ENCODE measurements at places on chromosomes 7 and 10.

DNA sequence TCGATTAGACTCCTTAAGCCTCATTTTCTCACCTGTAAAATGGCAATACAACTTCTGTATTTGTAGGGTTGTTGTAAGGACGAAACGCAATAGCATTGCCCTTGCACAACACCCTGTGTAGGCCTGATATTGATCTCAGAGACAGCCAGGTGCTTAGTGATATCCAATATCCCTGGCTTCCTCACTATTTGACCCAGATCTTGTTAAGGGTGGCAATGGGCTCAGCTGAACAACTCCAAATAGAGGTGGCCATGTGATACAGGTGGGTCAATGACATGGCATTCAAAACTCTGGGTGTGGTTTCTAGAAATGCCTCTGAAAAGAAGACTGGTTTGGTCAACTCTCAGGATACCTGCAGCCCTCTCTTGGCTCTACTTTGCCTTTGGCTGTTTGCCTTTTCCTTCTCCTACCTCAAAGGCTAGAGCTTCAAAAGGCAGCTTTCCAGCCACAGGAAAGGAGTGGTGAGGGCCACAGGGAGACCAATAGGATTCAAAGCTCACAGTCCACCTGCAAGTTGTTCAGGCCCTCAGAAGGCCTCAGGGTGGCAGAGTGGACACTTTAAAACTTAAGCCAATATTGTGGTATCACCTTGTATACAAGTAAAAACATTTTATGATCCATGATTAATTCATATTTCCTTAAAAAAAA lies 14.9 kb upstream of the GATAD1 start:
- no peak for DNase-seq

GRCh38 chr10:21172930-21173801 lies 276.1 kb upstream of the NEBL start:
- DNase-seq: no peak

DNA sequence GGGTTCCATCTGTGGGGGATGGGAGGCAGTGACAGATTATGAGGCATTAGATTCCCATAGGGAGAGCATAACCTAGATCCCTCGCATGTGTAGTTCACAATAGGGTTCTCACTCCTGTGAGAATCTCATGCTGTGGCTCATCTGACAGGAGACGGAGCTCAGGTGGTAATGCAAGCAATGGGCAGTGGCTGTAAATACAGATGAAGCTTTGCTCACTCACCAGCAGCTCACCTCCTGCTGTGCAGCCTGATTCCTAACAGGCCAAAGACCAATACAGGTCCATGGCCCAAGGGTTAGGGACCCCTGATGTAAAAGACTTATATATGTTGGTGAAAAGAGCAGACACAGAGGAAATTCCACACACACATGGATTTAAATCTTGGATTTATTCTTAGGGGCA lies 370.2 kb downstream of the NRG3 start:
- DNase-seq: no peak

DNA sequence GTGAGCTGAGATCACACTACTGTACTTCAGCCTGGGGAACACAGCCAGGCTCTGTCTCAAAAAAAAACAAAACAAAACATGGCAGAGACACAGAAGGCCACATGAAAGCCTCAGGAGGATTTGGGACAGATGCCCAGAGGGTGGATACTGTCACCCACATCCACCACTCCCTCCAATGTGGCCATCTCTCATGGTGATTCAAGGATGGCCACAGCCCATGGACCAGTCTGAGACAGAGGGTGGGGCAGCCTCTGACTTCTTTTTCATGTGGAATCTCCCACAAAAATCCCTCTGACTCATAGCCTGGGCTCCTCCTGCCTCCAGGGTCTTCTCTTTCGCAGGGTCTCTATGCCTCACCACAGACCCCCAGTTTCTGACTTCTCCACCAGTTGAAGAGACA lies 59.0 kb upstream of the GTF2I start:
- no peak for DNase-seq

GRCh38 chr10:30782537-30783461 lies 153.2 kb upstream of the LYZL2 start:
- no peak for DNase-seq

DNA sequence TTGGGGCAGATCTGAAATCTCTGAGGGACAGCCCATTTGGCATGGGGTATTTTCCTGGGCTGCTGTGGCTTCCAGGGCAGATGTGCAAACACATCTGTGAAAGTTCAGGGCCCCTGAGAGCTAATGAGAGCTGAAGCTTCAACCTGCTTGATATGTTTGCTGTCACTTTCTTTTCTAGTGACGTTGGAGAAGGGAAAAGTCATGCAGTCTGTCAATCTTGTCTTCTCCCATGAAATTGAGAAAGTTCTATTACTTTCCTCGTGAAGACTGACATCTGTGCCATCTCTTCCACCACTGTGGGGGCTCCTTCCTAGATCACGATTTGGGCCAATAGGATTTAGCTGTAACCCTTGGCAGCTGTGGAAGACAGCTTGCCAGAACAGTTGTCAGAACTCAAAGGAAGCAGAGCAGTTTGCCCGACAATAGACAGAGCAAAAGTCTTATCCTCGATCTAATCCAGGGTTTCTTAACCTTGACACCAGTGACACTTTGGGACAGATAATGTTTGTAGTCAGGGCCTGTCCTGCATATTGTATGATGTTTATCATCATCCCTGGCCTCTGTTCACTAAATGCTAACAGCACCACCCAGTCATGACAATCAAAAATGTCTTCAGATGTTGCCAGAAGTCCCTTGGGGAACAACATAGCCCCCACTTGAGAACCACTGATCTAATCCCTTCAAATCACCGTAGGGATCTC lies 586.5 kb downstream of the LRMDA start:
- no peak for DNase-seq

DNA sequence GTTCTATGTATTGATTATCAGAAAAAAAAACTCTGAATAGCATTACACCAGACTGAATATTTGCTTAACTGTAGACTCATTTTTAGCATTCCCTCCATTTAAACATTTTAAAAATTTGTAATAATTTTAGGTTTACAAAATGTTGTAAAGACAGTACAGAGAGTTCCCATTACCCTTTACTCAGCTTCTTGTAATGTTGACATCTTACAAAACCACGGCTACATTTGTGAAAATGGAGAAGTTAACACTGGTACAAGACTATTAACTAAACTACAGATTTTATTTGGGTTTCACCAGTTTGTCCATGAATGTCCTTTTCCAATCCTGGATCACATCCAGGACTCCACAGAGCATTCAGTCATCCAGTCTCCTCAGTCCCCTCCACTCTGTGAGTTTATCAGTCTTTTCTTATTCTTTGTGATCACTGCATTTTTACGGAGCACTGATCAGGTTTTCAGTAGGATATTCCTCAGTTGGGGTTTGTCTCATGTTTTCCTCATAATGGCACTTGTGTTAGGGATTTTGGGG lies 130.0 kb upstream of the EEPD1 start:
- DNase-seq: no peak

GRCh38 chr7:136652635-136653370 lies 215.6 kb upstream of the CHRM2 start:
- DNase-seq: no peak

- no peak for DNase-seq
Measured at GRCh38 chr10:61286686-61287085, 166.5 kb downstream of the TMEM26 start.

GRCh38 chr7:133477791-133478190 lies 224.9 kb downstream of the EXOC4 start:
- DNase-seq: no peak

DNA sequence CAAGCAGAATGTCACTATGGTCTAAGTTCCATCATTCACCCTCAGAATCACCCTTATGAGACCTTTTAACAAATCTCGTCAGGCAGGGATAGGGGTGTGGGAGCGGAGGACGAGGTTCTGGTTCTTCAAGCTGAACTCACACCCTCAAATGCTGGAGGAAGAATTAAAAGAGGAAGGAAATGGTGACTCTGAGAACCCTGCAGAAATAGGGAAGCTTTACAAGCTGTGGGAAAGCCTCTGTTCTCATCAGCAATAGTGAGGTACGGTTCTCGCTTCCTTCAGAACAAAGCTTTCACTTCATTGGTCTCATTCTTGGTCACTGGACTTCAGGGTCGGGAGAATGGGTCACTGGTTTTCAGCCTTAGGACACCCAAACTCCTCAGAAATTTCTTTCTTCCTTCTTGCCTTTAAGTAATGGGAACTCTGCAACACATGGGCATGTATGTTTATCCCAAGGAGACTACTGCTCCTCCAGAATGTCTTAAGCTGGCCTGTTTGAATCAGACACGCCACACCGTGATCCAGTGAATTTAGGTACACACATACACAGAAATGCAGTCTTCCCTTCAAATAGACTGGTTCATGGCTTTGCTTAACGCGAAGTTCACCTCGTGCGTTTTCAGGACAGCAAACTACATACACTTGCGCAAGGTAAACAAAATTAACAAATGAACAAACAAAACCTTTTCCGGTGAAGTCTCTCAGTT lies 226.0 kb downstream of the SFMBT2 start:
- no peak for DNase-seq

DNA sequence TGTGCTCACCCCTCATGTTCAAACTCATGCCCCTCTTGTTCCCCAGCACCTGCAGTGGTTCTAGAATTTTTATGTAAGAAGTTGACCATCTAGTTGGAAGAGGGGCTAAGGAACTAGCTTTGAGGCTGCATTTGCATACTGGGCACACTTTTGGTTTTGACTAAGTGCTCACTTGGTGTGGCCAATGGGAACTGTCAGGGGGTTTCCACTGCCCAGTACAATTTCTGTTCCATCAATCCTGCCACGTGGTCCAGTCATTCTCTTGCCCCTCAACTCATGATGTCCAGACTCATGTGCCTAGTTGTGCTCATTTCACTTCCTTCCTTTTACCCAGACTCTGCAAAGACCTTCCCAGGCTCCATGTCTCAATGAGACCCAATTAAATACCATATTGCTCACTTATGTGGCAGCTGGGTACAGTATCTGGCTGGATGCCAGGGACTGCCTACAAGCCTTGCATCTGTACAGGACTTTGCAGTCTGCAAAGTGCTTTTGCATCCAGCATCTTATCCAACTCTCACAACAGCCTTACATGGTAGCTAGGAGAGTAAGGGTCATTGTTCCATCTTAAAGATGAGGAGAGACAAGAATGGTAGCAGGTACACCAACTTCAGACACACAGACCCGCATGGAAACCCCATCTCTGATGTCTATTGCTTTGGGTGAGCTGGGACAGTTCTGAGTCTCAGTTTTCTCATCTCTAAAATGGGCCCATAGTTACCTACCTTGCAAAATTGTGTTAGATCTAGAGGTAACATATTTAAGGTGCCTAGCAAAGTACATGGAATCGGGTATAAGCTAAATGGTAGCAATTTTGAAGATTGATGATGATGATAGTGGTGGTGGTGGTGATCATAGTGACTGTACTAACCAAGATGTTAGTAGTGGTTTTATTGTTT lies 30.1 kb upstream of the KCNMA1 start:
- DNase-seq: peak; percentile 69

DNA sequence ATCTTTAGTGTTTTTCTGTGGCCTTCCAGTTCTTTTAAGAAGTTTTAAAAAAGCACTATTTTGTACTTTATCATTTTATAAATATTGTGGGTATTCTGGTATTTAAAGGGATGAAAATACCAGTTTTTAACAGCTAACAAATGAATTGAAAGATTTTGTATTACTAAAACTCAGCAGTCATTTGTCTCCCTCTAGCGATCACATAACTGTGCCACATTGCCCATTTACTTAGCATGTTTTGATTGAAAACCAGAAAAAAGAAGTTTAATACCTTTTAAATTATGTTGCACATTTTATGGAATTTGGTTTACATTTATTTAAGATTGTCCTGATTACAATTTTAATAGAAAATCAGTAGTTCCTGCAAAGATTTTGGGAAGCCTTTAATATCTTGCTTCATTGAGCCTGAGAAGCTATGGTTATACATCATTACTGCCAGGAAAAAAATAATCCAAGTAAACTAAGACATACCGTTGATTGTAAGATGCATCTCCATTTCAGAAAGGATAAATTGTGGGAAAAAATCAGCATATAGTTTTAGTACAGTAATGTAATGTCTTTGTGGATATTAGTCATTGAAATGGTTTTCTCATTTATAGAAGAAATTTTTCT lies 34.9 kb downstream of the TAX1BP1 start:
- no peak for DNase-seq

- no peak for DNase-seq
Measured at GRCh38 chr10:125373546-125373945, 213.2 kb upstream of the CTBP2 start.

GRCh38 chr7:138575897-138576428 lies 115.9 kb downstream of the TRIM24 start:
- DNase-seq: no peak

GRCh38 chr10:26408858-26409494 lies 29.2 kb upstream of the APBB1IP start:
- DNase-seq: no peak

GRCh38 chr7:134702366-134703240 lies 56.0 kb downstream of the BPGM start:
- DNase-seq: no peak

DNA sequence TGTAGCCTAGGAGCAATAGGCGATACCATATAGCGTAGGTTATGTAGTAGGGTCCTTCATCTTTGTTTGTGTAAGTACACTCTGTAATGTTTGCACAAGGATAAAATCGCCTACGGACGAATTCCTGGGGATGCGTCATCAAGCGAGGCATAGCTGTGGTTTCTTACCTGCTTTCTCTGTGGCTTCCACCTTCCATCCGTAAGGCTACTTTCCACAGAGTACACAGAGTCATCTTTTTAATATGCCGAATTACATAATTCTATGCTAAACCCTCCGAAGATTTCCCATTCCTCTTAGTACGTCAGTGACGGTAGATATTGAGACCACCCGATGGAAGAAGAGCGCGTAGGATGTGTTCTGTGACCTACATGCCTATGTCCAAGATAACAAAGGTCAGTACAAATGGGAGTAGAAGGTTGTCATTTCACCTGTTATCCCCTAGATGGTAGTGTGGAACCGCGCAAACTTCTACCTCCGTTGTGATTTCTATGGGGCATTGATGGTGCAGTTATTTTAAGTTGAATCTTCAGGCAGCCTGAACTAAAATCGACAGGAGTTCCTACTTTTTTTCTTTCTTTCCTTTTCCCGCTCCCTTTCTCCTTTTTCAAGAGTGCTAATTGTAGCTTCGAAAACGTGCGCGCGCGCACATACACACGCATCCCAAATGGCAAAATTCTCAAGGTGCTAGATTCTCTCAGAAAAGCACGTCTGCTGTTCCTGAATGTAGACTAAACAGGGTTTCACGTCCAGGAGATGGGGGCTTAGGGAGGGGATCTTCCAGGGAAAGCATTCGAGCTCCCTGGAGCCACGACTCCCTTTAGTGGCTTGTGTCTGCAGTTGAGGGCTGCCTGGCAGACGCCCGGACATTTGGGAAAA lies 111.7 kb upstream of the MBL2 start:
- peak; percentile 78 for DNase-seq
